ENCODE measurements at places on chromosomes 3 and 15.

- DNase-seq: no peak
Observed at GRCh38 chr3:140529096-140529495, 148.8 kb upstream of the TRIM42 start.

GRCh38 chr3:32868719-32869512 is 51.1 kb downstream of the TRIM71 start:
- no peak for DNase-seq

DNA sequence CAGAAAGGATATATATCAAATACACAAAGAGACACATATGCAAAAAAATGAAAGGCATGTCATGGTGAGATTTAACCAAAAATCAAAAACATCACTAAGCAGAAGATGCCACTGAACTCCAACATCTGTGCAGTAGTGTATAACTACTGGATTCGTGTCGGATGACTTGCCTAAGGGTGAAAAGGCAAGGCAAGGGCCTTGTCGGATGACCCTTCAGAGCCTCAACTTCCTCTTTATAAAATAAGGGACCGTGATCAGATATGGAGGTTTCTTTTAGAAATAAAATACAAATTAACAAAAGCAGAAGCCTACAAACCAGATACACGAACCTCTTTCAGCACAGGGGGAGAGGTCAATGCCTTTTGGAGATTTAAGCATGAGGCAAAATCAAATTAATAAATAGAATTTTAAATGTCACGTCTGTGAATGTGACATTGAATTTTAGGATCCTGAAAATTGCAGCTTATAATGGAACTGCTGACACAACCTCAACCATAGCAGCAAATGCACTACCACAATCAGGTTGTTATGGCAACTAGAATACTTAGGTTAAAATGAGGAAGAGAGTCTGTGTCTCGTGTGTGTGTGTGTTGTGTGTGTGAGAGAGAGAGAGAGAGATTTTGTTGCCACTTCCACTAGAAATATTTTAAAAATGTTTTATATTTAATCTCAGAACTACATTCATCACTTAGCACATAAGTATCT is 8.3 kb upstream of the CHRM5 start:
- no peak for DNase-seq

- no peak for DNase-seq
Observed at GRCh38 chr3:171526146-171526545, 65.9 kb upstream of the TNIK start.

- DNase-seq: no peak
Observed at GRCh38 chr3:117610156-117610555, 900.6 kb downstream of the TUSC7 start.

- no peak for DNase-seq
Observed at GRCh38 chr3:64824394-64824909, 136.7 kb upstream of the ADAMTS9 start.

- DNase-seq: no peak
Observed at GRCh38 chr3:61414456-61414855, 146.9 kb upstream of the PTPRG start.

GRCh38 chr3:43587303-43587702 is 34.5 kb downstream of the ANO10 start:
- no peak for DNase-seq

DNA sequence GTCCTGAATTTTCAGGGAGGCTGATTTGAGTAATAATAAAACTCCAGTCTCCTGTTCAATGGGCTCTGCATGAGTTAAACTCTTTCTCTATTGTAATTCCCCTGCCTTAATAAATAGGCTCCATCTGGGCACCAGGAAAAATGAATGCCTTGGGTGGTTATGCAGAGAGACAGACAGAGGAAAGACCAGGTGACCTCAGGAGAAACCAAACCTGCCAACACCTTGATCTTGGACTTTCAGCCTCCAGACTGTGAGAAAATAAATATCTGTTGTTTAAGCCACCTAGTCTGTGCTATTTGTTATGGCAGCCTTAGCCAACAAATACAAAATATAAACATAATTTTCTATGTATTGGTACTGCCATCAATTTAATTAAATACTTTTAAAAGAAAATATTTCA is 64.8 kb upstream of the RAP2B start:
- no peak for DNase-seq

- DNase-seq: no peak
Observed at GRCh38 chr3:196569003-196569516, 600 bp downstream of the FBXO45 start.

DNA sequence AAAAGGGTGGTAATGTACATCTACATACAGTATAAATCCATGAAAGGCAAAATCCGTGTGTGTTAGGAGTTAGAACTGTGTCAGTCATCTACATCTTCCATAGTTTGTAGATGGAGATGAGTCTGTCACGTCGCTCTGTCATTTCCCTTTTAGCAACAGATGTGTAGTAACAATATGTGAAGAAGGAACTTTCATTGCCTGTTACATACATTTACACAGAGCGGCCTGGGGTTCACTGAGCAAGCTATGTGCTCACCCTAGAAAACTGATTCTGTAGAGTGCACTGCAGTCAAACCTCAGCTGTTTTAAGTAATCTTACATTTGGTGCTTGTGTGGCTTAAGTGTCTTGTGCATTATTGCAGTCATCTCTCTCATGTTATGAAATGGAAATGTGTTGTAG is 41.6 kb upstream of the AP3B2 start:
- no peak for DNase-seq

DNA sequence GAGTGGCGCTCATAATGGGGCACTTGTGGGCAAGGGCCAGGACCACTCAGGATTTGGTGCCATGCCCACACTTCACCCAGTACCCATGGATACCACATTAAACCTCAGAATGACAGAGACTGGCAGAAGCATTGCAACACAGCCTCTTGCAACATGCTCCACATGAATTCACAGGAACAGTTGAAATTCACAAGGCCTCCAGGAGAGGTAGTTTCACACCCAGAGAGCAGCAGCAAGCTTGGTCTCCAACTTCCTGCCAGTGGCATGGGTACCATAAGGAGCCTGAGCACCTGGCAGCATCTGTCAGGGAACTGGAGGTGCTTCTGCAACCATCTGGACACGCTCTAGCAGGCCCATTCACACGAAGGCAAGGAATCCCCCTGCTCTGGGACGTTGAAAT is 101.0 kb downstream of the OSBPL10 start:
- DNase-seq: no peak

DNA sequence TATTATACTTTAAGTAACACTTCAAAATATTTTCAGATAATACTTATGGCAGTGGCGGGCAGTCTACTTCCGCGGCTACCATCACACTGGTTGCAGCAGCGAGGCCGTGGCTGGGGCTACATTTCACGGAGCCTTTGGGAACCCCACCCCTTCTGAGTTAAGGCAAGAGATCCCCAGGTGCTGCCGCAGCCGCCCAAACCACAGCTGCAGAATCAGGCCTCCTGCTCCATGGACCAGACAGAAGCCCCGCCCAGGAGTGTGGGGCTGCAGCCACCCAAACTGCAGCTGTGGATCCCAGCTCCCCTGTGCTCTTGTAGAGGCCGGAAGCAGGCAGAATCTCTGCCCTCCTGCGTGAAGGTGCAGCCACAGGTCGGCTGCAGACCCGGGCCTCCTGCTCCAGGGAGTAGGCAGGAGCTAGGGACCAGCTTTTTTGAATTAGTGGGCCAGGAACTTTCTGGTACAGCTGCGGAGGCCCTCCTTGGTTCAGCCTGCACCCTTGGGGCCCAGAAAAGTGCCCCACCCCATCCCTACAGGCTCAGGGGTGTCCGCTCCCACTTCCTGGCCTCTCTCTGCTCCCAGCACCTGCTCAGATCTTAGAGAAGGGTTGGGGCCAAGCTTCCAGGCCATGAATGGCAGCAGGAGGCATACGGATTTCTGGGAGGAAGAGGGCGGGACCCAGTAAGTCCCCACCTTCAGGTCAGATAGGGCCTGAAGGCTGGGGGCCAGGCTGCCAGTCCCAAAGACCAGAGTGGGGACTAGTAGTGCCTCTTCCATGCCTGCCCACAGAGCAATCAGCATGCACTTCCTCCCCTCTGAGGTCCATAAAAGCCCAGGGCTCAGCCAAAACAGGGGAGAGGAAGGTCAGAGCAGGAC is 1188.8 kb upstream of the CADM2 start:
- no peak for DNase-seq

- peak; percentile 14 for DNase-seq
Observed at GRCh38 chr15:91553196-91553854, 300.2 kb upstream of the SLCO3A1 start.

GRCh38 chr3:177692304-177692975 is 495.2 kb upstream of the TBL1XR1 start:
- no peak for DNase-seq

DNA sequence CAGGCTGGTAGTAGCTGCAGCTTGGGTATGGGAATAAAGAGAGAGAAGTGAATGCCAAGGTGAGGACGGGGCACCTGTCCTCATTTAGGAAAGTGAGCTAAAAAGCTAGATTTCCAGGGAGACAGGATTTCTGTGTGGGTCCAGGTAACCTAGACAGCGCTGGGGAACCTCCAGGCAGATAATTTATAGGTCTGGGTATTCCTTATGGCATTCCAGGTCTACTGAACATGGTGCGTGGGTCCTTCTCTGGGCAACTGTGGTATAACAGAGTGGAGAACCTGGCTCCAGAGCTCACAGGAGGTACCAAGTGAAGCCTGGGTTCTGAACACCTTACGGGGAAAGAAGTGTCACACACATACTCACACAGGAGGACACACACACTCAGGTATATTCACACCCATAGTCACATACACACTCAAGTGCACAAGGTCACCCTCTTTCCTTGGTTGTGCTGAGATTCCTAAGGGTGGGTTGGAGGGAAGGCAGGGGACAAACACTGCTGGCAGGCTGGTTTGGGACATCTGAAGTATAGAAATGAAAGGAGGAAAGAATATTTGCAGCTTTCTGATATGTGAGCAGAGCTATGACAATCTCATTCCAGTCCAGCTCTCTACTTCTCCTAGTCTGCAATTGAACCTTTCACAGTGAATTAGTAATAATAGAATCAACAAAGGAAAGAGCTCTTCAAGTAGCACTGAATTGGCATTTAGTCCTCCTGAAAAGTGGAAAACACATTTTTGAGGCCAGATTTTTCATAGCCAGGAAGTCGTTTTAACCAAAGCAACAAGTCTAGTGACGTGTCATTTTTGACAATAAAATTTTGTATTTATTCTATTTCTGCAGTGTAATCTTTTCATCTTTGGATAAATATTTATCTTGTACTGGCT is 37.4 kb upstream of the ITGA11 start:
- DNase-seq: no peak

DNA sequence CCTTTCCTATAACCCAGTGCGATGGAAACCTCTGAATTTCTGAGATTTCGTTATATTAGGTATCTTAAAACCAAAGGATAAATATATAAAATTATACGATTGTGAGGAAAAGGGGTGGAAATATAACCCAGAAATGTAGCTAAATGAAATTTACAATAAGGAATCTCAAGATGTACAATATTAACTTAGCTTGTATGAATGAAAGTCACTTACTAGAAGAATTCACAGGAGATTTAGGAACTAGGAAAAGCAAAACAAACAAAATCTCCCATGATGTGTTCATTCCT is 159.2 kb downstream of the USP13 start:
- no peak for DNase-seq

- DNase-seq: no peak
Observed at GRCh38 chr3:54882129-54882833, 45.6 kb downstream of the LRTM1 start.

GRCh38 chr3:178085817-178086123 is 450.5 kb upstream of the KCNMB2 start:
- DNase-seq: no peak

- DNase-seq: no peak
Observed at GRCh38 chr15:92095693-92096092, 242.2 kb downstream of the SLCO3A1 start.

DNA sequence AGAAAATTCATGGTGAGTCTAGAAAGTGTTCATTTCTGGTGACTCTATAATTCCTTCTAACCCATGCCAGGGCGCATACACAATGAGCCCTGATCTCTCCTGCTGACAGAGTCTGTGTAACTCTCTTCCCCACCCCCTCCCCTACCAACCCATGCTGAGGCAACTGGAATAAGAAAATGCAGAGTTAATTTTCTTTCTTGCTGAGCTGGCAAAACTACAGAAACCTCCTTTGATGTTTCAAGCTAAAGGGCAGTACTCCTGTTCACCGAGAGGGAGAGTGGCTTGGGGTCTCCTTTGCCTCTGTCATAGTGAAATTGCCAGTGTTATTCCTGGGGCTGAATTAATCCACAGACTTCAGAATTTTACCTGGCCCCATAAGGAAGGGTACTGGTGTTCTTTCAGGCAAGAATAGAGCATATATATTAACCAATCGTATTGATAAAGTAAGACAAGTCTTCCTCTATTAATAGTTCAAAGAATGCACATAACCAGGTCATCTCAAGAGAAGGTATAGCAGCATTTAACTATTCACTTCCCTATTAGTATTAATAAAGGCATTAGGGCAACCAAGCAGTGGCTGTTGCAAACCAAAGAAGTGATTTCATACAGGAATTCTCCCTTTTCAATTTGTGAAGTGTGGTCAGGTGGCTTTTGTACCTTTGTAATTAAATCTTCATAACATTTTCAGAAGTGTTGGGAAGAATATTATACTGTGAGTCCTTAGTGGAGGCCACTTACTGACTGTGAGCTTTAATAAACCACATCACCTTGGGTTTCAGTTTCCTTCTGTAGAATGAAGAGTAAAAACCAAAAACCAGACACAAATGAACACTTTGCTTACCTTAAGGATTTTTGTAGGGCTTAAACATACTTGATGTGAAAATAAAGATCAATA is 4.1 kb downstream of the GAP43 start:
- peak; percentile 53 for DNase-seq

GRCh38 chr3:183439515-183439914 is 11.1 kb upstream of the MCF2L2 start:
- no peak for DNase-seq

- DNase-seq: no peak
Observed at GRCh38 chr15:34472947-34473346, 35.3 kb upstream of the GOLGA8A start.

DNA sequence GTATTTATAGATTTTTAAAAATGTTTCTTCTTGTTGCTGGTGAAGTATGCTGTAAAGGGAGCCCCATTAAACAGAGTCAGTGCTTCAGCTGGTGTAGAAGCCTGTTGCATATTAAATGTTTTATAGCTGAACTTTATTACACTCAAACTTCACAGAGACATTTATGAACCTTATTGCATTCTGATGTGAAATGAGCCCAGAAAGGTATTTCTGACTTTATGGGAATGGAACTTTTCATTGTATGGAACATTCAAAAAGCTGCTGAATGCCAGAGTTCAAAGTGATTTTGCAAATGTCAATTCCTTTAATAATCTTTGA is 329.3 kb upstream of the RASGRP1 start:
- DNase-seq: no peak

DNA sequence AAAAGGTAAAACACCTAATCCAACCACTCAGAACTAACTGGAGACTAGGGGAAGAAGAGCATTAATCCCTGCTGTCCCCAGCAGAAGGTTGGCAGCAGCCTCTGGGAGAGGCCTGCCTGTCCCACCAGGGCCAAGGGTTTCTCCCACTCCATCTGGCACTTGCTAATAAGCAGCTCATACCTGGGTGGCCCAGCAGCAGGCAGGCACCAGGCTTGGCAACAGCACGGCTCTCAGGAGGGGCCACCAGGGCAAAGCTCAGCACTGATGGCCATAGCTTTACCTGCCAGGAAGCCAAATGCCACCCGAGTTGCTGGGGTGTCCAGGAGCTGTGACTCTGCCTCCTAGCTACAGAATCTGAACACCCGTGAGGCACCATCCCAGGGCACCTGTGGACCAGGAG is 58.3 kb downstream of the BOC start:
- DNase-seq: no peak

- no peak for DNase-seq
Observed at GRCh38 chr3:148036331-148036876, 627.2 kb downstream of the ZIC1 start.
